ENCODE measurements at places on chromosomes 3 and 15. TPM values are rescaled to one million over a fixed set of nuclear protein-coding genes. Genes with fewer than 3 reads are reported as not detected.

Gene GPD1L
- 21.9 TPM for total RNA-seq

GRCh38 chr3:179308001-179308400 is 14.8 kb upstream of the ZNF639 start:
- no peak for DNase-seq

Gene ACOX2
- total RNA-seq: 12.8 TPM

Gene KLHL40
- total RNA-seq: not detected

Gene P2RY12
- not detected for total RNA-seq

GRCh38 chr15:70547846-70548487 is 215.4 kb downstream of the UACA start:
- no peak for DNase-seq

Gene PP2D1
- total RNA-seq: not detected

Gene STRC
- 0.91 TPM for total RNA-seq

Gene SLC28A2
- total RNA-seq: not detected

Gene TMCO5A
- not detected for total RNA-seq

- no peak for DNase-seq
Measured at GRCh38 chr15:38378161-38378560, 75.8 kb upstream of the FAM98B start.

GRCh38 chr3:111072031-111072921 is 660 bp downstream of the NECTIN3 start:
- DNase-seq: no peak

Gene ARF4
- 112 TPM for total RNA-seq

Gene CATSPER2
- total RNA-seq: 3.6 TPM

- peak; percentile 57 for DNase-seq
Measured at GRCh38 chr3:51982352-51982837, 940 bp upstream of the ACY1 start.

GRCh38 chr3:94226078-94226477 is 163.2 kb downstream of the NSUN3 start:
- DNase-seq: no peak

- DNase-seq: no peak
Measured at GRCh38 chr15:99085413-99086326, 19.2 kb upstream of the SYNM start.

GRCh38 chr3:154764856-154765640 is 315.1 kb upstream of the MME start:
- no peak for DNase-seq
